ENCODE measurements at places on chromosomes 2 and 18.

GRCh38 chr2:46913471-46914381 lies 1.9 kb downstream of the MCFD2 start:
- DNase-seq: peak; percentile 47

GRCh38 chr18:44601447-44601846 lies 79.2 kb upstream of the SETBP1 start:
- peak; percentile 42 for DNase-seq

DNA sequence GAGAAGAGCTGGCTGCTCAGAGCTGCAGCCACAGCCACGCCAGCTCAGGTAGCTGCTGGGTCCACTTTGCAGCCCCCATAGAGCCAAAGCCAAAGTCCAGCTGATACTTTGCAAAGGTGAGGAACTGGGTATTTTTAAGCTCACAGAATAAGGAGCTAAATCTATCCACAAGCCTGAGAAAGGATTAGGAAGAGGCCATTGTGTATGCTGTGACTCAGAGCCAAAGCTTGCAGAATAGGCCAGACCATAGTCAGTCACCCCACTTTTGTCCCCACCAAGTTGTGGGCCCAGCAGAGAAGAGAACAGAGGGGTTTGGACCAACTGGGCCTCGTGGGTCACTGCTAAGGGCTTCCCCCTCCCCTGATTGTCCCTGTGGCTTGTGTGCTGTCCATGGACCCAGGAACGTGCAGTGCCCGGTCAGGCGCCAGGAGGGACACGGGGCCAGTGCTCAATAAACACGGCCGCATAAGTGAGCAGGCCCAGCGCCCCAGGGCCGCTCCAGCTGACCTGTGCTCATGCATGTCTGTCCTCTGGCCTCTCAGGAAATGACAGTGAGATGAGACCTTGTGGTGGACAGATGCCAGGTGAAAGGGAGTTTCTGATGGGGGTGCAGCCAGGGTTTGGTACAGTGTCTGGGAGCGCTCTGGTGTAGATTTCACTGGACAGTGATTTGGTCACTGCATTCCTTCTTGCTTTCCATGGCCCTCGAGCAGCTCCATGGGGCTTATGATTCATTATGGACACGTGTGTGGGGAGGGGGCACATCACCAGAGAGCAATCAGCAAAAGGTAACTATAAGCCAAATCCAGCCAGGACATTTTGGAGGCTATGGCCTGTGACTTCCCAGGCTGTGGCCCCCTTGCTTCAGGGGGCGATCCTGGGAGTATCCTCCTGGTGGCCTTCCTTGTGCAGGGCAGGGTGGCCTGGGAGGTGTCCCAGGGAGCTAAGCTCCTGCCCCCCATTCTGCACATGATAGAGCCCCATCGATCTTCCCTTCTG lies 31.3 kb downstream of the MAL start:
- DNase-seq: no peak

DNA sequence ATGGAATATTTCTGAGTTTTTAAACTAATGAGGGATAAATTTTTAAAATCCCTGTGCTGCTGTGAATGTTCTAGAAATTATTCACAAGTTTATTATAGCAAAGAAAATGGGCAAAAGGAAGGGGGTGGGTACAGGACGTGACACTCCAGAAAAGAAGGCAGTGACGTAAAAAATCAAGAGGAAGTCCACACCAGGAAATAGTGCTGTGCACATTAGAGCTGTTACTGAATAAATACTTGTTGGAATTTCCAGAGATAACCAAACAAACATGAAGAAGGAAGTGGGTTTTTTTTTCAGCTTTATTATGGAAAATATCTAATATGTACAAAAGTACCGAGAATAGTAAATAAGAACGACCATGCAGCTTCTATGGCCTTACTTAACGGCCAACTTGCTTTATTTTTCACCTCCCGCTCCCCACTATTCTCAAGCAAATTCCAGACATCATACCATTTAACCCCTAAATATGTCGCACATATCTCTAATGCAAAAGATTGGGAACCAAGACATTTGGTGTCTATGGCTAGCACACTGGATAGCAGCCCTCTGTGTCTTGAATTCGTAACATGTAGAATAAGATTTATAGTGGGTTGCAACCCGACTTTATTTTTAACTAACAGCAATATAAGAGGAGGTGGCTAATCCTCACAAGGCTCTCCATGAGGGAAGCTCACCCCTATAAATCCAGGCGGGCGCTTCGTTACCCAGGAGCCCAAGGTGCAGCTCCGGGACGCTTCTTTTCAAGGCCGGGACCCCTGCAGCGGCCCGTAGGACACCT lies 580 bp upstream of the NDUFV2 start:
- DNase-seq: peak; percentile 47

DNA sequence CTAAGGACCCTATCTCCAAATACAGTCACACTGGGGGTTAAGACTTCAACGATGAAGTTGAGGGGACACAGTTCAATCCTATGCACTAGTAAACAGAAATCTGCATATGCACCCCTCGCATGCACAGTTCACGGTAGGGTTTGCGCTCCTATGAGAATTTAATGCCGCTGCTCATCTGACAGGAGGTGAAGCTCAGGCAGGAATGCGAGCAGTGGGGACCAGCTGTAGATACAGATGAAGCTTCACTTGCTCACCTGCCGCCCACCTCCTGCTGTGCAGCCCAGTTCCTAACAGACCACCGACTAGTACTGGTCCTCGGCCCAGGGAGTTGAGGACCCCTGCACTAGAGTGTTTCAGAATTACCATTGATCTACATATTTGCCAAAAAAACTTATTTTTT lies 40.0 kb upstream of the FAHD2A start:
- no peak for DNase-seq

DNA sequence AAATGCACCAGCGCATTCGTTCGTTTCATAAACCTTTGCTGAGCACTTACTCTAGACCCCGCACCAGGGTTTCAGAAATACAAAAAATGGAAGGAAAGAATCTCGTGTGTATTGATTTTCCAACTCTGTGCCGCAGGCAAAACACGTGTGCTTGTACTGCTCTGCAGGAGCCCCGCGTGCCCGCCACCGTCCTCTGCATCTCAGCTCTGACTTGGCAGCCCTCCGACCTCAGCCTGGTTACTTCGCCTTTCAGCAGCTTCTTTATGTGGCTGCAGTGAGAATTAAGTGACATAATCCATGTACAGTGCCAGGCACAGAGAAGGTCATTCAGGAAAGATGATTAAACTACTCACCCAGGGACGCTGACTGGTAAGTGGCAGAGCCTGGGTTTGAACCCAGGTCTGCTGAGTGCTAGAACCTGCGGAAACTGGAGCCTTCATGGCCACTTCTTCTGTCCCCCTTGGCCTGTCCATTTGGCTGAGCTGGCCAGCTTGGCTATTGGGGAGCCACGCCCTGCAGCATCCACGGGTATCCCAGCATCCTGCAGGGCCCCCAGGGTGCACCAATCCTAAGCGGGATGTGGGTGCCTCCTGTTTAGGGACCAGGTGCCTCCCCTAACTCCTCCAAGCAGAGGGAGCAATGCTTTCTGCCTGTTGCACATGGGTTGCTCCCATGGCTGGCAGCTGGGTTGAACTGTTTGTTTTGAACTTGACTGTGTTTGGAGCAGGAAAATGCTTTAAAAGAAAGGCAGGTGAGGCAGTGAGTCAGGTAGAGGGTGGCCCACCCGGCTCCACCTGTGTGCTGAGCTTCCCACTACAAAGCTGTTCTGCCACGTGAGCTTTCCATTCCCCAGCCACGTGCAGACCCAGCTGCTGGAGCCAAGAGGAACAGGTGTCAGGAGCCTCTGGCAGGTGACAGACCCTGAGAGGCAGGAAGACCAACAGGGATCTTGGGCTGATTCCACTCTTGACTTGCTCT lies 34.3 kb downstream of the INHBB start:
- no peak for DNase-seq

DNA sequence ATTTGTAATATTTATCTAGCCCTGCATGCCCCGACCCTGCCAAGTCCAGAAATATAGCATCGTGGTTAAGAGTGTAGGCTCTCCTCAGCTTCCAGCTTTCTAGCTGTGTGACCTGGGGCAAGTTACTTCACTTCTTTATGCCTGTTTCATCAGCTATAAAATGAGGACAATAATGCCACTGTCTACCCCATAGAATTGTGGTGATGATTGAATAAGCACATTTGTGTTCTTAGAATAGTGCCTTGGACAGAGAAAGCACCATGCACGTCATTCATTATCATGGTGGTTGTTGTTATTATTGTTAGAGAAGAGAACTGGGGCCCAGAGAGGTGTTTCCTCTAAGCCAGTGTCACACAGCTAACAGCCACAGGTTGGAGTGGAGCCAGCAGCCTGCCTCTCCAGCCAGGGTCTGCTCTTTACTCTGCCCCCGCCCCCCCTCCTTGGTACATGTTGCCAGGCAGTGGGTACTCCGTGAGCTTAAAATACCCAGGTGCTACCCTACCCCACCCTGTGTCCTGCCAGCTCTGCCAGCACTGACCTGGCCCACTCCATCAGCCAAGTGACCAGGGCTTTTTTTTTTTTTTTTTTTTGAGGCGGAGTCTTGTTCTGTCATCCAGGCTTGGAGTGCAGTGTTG lies 202.1 kb downstream of the CTIF start:
- no peak for DNase-seq

DNA sequence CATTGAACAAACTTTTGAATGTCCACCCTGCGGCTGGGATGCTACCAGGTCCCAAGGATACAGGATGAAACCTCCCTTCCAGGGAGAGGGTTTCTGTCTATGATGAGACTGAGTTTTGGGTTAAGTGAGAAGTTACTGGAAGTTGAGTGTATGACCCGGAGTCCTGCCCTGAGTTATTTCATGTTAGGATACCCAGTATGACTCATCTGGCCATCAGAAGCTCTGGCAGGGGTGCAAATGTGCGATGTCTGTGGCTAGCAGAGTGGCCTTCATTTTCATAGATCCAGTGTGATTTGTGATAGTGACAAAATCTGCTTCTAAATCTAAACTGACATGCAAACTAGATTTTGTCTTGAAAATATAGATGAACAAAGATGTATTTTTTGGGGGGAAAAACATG lies 55.3 kb downstream of the KCTD1 start:
- DNase-seq: no peak

GRCh38 chr2:184041077-184041476 lies 557.3 kb upstream of the ZNF804A start:
- DNase-seq: no peak

- no peak for DNase-seq
These were observed 37.8 kb downstream of the VIT start for GRCh38 chr2:36734304-36734703.

- no peak for DNase-seq
These were observed 100.2 kb upstream of the CDC42EP3 start for GRCh38 chr2:37771600-37772088.

DNA sequence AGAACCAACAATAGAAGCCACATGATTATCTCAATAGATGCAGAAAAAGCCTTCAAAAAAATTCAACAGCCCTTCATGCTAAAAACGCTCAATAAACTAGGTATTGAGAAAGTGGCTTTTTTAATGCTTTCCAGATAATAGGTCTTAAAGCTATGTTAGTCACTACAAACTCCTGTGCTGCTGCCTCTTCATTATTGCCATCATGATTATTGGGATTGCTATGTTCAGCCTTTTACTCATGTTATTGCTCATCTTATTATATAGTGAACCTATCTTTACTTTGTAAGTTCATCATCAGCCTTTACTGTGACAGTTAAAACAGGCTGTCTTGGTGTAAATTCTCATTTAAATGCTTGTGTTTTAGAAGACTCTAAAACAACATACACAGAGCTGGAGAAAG lies 1557.2 kb upstream of the ZEB2 start:
- no peak for DNase-seq

- no peak for DNase-seq
These were observed 614.6 kb upstream of the SOX11 start for GRCh38 chr2:5077479-5078089.

DNA sequence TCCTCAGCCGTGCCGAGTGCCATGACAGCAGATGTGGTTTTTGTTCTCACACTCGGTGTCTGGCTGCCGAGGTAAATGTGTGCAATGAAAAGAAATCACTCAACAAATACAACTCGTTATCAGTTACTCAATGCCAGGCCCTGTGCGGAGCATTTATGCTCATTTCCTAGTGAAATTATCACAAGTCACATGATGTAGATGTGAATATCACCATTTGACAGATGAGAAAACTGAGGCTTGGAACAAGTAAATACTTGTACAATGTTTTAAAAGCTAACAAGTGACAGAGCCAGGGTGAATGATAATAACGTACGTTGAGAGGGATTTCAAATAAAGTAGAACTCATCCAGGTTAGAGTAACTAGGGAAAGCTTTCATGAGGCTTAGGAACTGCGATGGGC lies 174.7 kb downstream of the EIPR1 start:
- DNase-seq: no peak

GRCh38 chr2:6813573-6813972 lies 52.1 kb downstream of the CMPK2 start:
- no peak for DNase-seq

GRCh38 chr2:36356298-36356989 lies 866 bp downstream of the CRIM1 start:
- peak; percentile 39 for DNase-seq

- no peak for DNase-seq
These were observed 301.1 kb downstream of the CCDC85A start for GRCh38 chr2:56484906-56485305.

Data from urothelium cell line (cell line).